ENCODE measurements at places on chromosomes 1 and 21. TPM values are rescaled to one million over a fixed set of nuclear protein-coding genes. Genes with fewer than 3 reads are reported as not detected.

PIGP gene
- polyA plus RNA-seq, result 40.5 TPM

COL24A1 gene
- polyA plus RNA-seq, result not detected

SERPINC1 gene
- 0.25 TPM for polyA plus RNA-seq

NUAK2 gene
- polyA plus RNA-seq, result 40.7 TPM

FLG2 gene
- not detected for polyA plus RNA-seq

CHAF1B gene
- polyA plus RNA-seq, result 1.9 TPM

- H3K27me3 ChIP-seq, result peaks cover 3% of the 10 kb centered on the region
- no peaks in the 10 kb centered on the region for H3K36me3 ChIP-seq
- H3K4me1 ChIP-seq, result peaks cover 25% of the 10 kb centered on the region
These were observed 33.0 kb upstream of the H6PD start for GRCh38 chr1:9201401-9202239.

DNA sequence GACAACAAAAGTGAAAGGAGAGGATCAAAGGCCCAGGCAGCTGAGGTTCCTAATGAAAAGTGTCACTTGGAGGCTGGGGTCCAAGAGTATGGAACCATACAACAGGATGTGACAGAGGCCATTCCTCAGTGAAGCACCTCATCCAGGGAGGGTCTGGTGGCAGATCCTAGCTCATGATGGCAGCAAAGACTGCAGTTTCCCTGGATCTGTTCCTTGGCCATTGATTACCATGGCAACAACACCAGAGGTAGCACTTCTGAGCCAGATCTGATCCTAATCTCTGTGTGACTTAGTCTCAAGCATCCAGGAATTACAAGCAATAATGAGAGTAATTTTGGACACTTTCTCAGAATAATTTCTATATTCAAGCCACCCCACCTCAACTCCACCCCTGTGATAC lies 12.9 kb downstream of the FAM177B start:
- H3K4me3 ChIP-seq, result no peak overlapping the region
- no peaks in the 10 kb centered on the region for H3K27me3 ChIP-seq
- DNase-seq, result no peak
- no peaks in the 10 kb centered on the region for H3K36me3 ChIP-seq

- no peaks in the 10 kb centered on the region for H3K27me3 ChIP-seq
- peak overlapping the region; percentile 53 for H3K4me3 ChIP-seq
- no peak for DNase-seq
These were observed 67.5 kb upstream of the CD1D start for GRCh38 chr1:158112994-158113758.

DNA sequence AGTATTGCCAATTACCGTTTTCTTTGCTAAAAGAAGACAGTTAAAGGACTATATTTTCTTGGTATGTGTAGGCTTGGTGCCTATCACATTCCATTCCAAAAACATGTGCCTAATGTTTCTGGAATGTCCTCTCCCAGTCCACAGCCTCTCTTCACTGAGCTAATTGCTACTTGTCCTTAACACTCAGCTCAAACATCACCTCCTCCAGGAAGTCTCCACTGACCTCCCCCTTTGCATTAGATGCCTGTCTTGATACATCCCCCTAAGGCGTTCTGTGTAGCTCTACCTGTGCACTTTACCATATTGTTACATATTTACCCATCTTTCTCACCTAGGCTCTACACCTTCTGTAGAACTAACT lies 195.6 kb upstream of the CAMK1G start:
- no peaks in the 10 kb centered on the region for H3K27me3 ChIP-seq
- H3K4me1 ChIP-seq, result no peaks in the 10 kb centered on the region
- H3K4me3 ChIP-seq, result no peak overlapping the region

GRCh38 chr1:184113251-184113650 lies 61.7 kb downstream of the TSEN15 start:
- no peaks in the 10 kb centered on the region for H3K4me1 ChIP-seq
- H3K36me3 ChIP-seq, result no peaks in the 10 kb centered on the region
- H3K27ac ChIP-seq, result no peak overlapping the region
- H3K27me3 ChIP-seq, result no peaks in the 10 kb centered on the region
- H3K4me3 ChIP-seq, result no peak overlapping the region
- no peak for DNase-seq

DNA sequence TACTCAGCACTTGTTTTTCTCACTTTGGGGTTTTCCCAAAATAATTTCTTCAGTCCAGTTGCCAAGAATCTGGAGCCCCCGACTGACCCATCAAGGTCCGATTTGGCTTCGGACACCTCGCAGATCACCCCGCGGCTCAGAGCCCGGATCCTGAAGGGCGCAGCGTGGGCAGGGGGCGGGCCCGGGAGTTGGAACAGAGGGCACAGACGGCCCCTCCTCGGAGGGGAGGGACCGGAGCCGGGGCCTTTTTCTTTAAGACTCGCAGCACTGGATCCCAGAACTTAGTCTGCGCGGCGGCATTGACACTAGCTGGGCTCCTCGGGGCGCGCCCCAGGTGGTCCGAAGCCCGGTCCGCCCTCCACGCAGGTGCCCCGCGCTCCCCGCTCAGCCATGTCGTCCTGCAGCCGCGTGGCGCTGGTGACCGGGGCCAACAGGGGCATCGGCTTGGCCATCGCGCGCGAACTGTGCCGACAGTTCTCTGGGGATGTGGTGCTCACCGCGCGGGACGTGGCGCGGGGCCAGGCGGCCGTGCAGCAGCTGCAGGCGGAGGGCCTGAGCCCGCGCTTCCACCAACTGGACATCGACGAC lies at the start of gene CBR3:
Gene CBR3 (plus strand): TSS at position 277 of the 588 bp plus-strand sequence. CDS start 114 bp downstream, at position 391.
- no peaks in the 10 kb centered on the region for H3K27me3 ChIP-seq
- H3K36me3 ChIP-seq, result no peaks in the 10 kb centered on the region
- peak; percentile 30 for DNase-seq
- peak within 1 kb of the TSS; percentile 58 for H3K27ac ChIP-seq
- H3K4me1 ChIP-seq, result peaks cover 14% of the 10 kb centered on the region

DNA sequence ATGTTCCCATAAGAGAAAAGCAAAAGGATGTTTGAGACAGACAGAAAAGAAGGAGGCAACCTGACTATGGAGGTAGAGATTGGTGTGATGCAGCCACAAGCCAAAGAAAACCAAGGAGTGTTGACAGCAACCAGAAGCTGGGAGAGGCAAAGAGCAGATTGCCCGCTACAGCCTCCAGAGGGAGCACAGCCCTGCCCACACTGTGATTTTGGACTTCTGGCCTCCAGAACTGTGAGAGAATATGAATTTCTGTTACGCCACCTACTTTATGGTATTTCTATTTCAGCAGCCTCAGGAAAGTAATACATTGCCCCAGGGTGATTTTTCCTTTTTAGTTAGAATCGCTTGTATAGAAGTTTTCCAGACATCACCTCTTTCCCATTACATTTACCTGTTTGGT lies 28.4 kb downstream of the SLAMF6 start:
- peaks cover 12% of the 10 kb centered on the region for H3K36me3 ChIP-seq
- no peak overlapping the region for H3K27ac ChIP-seq
- no peaks in the 10 kb centered on the region for H3K27me3 ChIP-seq
- H3K4me1 ChIP-seq, result peaks cover 3% of the 10 kb centered on the region

DNA sequence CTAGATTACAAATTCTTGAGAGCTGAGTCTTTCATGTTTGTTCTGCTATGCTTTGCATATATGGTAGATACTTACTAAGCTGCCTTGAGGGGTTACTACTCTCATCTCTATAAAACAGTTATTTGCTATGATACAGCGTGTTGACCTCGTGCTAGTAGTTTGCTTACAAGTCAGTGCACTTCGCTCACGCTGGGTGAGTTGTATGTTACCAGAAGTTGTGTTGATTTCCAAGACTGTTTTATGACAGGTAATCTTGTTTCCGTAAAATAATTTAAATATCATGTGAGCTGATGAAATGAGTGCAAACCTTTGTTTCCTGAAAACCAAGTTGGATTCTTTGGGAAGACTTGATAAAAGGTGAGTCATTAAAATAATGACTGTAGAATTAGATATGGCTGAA lies 7.3 kb downstream of the MRPS6 start:
- no peak for DNase-seq
- H3K27me3 ChIP-seq, result no peaks in the 10 kb centered on the region
- peaks cover 64% of the 10 kb centered on the region for H3K4me1 ChIP-seq
- H3K4me3 ChIP-seq, result no peak overlapping the region
- H3K27ac ChIP-seq, result no peak overlapping the region

GRCh38 chr1:9827558-9828185 lies 3.9 kb upstream of the CLSTN1 start:
- H3K27me3 ChIP-seq, result no peaks in the 10 kb centered on the region
- peaks cover 15% of the 10 kb centered on the region for H3K4me1 ChIP-seq
- no peak for DNase-seq
- H3K27ac ChIP-seq, result no peak overlapping the region
- no peak overlapping the region for H3K4me3 ChIP-seq
- H3K36me3 ChIP-seq, result no peaks in the 10 kb centered on the region

- DNase-seq, result no peak
- H3K4me3 ChIP-seq, result no peak overlapping the region
- H3K4me1 ChIP-seq, result peaks cover 15% of the 10 kb centered on the region
- H3K36me3 ChIP-seq, result no peaks in the 10 kb centered on the region
- no peak overlapping the region for H3K27ac ChIP-seq
These were observed 50.6 kb upstream of the MRPS6 start for GRCh38 chr21:34022627-34023335.

DNA sequence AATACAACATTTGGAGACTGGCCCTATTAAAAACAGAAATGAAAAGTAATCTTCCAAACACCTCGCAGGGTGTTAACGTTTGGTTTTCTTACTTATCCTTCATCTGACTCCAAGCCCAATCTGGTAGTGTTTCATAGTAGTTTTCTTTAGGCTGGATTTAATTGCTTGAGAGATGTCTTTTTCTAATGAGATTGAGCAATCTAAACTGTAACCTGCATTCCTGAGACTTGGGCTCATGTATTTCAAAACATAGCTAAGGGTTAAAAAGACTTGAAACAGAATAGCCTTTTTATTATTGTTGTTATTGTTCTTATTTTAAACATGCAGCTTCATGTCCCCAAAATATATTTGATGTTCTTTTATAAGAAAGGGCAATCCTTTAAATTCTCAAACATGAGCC lies 278.9 kb downstream of the TGFB2 start:
- no peak overlapping the region for H3K27ac ChIP-seq
- H3K36me3 ChIP-seq, result no peaks in the 10 kb centered on the region
- no peaks in the 10 kb centered on the region for H3K27me3 ChIP-seq
- no peak for DNase-seq
- H3K4me3 ChIP-seq, result no peak overlapping the region

DNA sequence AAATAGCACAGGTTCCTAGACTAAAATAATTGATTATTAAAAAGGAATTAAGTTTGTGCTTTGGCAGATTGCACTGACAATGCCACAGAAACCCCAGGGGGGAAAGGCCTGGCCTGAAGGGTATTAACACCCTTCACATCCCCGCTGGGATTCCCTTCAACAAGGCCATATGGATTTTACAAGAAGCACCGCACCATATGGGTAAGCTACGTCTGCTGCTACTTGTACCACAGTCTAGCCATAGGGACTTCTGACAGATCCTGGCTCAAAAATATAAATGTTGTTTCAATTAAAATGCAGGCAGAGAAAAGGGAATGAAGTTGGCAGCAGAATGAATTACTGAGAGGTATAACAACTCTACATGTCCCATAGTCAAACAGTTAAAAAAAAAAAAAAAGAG lies 101.0 kb downstream of the DENND1B start:
- H3K27ac ChIP-seq, result no peak overlapping the region
- H3K36me3 ChIP-seq, result no peaks in the 10 kb centered on the region
- no peaks in the 10 kb centered on the region for H3K4me1 ChIP-seq
- no peaks in the 10 kb centered on the region for H3K27me3 ChIP-seq

DNA sequence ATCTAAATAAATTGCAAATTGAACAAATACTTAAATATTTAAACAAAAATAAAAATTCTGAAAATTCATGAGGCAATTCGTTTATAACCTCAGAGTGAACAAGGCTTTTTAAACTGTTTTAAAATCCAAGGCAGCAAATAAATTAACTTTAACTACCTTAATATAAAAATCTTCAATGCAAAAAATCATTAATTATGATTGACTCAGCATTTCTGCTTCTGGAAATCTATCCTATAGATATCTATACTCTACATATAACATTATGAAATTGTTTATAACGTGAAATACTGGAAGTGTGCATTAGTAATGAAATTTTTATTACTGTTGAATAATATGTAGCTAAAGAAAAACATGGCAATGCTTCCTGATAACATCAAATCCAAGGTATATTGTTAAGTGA lies 92.4 kb downstream of the ADAMTS1 start:
- no peak overlapping the region for H3K27ac ChIP-seq
- no peaks in the 10 kb centered on the region for H3K27me3 ChIP-seq
- H3K36me3 ChIP-seq, result no peaks in the 10 kb centered on the region
- no peaks in the 10 kb centered on the region for H3K4me1 ChIP-seq
- DNase-seq, result no peak

GRCh38 chr1:236692128-236692527 lies 5.8 kb downstream of the ACTN2 start:
- peaks cover 6% of the 10 kb centered on the region for H3K4me1 ChIP-seq
- no peak for DNase-seq
- no peak overlapping the region for H3K27ac ChIP-seq
- peaks cover 12% of the 10 kb centered on the region for H3K27me3 ChIP-seq
- no peaks in the 10 kb centered on the region for H3K36me3 ChIP-seq

DNA sequence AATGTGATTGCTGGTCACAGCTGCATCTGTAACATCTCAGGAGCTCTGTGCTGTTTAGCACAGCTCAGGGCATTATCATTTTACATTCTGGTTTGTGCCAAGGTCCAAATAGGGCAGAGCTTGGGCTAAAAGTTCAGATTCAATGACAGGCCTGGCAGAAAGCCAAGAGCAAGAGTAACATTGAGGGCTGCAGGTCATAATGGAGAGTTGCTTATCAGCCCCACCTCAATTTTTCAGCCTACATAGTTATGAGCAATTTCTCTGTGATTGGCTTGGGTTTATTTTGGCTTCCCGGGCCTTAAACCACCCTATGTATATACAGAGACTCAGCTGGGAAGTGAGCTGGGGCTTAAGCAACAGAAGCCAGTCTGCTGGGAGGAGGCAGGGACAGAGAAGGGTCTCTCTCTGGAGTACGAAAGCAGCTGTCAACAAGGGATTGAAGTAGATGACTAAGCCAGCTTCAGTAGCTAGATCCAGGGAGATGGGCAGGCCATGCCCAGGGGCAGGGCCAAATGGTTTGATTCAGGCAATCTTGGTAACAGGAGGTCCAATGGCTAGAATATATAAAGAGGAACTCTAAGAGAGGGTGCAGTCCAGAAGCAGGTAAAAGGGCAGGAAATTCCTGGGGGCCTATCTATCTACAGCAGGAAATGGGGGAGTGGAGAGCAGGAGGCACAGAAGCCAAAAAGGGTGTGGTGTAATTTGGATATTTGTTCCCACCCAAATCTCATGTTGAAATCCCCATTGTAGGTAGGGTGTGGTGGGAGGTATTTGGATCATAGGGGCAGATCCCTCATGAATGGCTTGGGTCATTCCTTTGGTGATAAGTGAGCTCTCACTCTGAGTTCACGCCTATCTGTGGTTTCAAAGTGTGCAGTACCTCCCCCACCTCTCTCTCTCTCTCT lies 49.0 kb downstream of the BRINP2 start:
- no peaks in the 10 kb centered on the region for H3K36me3 ChIP-seq
- H3K27ac ChIP-seq, result no peak overlapping the region
- DNase-seq, result no peak
- no peaks in the 10 kb centered on the region for H3K4me1 ChIP-seq
- no peak overlapping the region for H3K4me3 ChIP-seq
- no peaks in the 10 kb centered on the region for H3K27me3 ChIP-seq

DNA sequence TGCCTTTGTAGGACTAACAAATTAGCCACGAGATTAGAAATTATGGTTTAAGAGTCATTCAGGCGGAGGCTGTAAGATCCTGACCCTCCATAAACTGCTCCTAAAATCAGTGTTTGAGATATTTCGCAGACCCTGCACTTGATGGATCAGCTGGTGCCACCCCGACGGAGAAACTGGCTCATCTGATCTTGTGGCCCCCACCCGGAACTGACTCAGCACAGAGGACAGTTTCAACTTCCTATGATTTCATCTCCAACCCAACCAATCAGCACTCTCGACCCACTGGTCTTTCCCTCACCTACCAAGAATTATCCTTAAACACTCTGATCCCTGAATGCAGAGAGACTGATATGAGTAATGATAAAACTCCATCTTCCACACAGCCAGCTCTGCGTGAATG lies 3.7 kb upstream of the JAM2 start:
- no peaks in the 10 kb centered on the region for H3K27me3 ChIP-seq
- no peak for DNase-seq
- no peak overlapping the region for H3K27ac ChIP-seq
- no peak overlapping the region for H3K4me3 ChIP-seq
- no peaks in the 10 kb centered on the region for H3K36me3 ChIP-seq
